ENCODE measurements at places on chromosomes 4 and X. TPM values are rescaled to one million over a fixed set of nuclear protein-coding genes. Genes with fewer than 3 reads are reported as not detected.

The MAGEB1 gene
- total RNA-seq = not detected

The DCHS2 gene
- 3.0 TPM for total RNA-seq

The NPNT gene
- 26.3 TPM for total RNA-seq

DNA sequence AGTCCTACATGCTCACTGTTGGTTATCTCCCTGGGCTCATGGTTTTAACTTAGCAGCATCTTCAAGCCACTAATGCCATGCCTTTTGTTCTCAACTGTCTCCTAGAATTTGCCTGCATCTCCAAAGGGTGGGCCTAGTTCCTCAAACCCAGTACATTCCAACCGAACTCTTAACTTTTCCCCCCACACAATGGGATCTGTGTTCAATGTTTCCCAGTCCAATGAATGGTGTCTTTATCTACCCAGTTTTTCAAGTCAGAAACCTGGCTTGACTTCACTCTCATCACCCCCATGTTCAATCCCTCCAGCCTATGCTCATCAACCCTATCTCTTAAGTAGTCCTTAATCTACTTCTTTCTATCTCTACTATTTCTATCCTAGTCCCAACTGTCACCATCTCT, 12.9 kb downstream of the CD40LG start:
- H3K27me3 ChIP-seq = no peaks in the 10 kb centered on the region
- no peak overlapping the region for H3K4me3 ChIP-seq
- DNase-seq = no peak
- no peaks in the 10 kb centered on the region for H3K4me1 ChIP-seq

GRCh38 chr4:26290321-26290720, 30.5 kb upstream of the RBPJ start:
- no peaks in the 10 kb centered on the region for H3K4me1 ChIP-seq
- no peaks in the 10 kb centered on the region for H3K27me3 ChIP-seq
- H3K4me3 ChIP-seq = no peak overlapping the region
- no peak for DNase-seq
- no peak overlapping the region for H3K27ac ChIP-seq

Measured in transverse colon (tissue), 4 donors.